ENCODE measurements at places on chromosomes 12 and 14.

GRCh38 chr14:61812347-61813095, 50.3 kb downstream of the SNAPC1 start:
- no peak for DNase-seq

DNA sequence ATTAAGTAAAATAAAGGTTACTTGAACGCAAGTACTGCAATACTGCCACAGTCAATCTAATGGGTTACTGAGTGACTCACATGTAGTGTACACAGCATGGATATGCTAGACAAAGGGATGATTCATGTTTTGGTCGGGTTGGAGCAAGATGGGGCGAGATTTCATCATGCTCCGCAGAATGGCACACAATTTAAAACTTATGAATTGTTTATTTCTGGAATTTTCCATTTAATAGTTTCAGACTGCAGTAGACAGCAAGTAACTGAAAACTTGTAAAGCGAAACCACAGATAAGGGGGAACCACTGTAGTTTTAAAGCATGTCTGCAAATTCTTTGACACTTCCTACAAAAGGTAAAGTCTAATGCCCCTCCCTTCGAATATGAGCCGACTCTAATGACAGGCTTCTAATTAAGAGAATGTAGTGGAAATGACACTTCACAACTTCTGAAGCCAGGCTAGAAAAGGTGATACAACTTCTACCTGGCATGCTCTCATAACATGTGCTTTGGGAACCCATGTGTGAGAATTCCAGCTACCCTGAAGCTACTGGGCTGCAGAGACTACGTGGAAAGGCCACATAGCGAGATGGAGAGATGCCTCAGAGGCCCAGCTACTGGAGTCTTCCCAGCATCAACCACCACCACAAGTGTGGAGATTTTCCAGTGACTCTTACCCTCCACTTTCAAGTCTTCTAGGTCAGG, 13.9 kb upstream of the TCP11L2 start:
- no peak for DNase-seq

GRCh38 chr12:47819896-47820630, at the start of gene HDAC7:
Gene HDAC7 (minus strand): TSS chr12:47819903. CDS start chr12:47819785, 118 bp downstream.
- no peak for DNase-seq

DNA sequence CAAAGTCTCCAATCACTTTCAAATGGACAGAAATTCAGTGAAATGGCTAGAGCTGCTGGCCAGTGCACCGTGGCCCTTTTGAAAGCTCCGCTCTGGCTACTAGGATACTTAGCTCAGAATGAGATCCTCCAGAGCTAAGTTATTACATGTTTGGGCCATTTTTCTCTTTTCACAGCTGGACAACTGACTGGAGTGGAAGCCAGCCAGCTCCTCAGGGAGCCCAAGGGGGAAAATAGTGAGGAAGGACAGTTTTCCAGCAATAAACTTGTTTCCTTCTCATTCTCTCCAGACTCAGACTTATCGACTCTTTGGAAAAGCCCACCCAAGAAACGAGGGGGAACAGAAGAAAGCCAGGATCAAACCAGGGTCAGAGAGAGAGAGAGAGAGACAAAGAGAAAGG, 266.0 kb downstream of the KSR2 start:
- no peak for DNase-seq

DNA sequence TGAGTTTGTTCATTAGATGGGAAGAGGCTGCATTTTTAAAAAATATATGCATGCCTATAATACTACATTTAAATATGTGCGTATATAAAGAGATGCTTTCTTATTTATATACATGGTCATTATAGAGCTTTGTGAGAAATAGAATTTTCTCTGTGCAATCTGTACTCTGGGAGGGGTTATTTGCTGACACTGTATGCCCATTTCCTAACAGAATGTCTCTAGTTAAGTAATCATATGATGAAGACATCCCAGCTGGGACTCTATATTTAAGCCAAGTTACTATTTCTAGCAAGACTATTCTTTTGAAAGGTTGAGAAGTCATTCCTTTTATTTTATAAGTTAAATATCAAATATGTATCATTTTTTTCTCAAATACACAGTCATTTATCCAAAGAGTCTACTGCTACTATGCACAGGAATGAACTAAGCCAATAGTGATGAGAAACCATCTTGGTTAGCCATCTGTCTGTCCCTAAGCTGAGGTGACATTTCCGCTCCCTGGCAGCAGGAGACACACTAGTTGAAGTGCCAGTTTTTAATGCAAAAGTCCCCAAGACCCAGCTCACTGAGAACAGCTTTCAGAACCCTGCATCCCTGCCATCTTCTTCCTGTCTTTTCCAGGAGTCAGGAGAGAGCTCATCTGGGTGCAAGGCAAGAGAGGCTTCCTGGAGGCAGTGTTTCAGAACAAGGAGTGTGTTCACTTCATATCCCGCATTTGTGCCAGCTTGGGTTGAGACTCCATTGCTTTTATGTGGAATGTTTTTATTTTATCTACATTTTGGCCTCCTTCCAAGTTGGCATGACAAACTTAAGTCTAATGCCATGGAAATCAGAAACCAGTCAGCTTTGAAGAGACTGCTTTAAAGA, 69.5 kb downstream of the TMEM132C start:
- DNase-seq = no peak

- no peak for DNase-seq
Measured at GRCh38 chr12:58819985-58820384, 100.3 kb downstream of the LRIG3 start.

DNA sequence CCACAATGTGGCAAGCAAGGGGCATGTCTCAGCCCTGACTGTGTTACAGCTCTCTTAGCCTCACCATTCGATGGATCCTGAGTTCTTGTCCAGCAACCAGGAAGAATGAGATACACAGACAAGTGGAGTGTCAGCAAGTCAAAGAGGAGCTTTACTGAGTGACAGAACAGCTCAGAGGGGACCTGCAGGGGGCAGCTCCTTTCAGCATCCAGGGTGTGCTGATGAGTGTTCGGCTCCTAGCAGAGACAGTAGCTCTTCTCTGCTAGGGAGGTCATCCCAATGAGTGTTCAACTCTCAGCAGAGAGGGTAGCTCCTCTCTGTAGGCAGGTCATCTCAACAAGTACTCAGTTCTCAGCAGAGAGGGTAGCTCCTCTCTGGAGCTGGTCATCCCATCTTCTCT, 19.1 kb downstream of the SYNJ2BP start:
- DNase-seq = no peak

DNA sequence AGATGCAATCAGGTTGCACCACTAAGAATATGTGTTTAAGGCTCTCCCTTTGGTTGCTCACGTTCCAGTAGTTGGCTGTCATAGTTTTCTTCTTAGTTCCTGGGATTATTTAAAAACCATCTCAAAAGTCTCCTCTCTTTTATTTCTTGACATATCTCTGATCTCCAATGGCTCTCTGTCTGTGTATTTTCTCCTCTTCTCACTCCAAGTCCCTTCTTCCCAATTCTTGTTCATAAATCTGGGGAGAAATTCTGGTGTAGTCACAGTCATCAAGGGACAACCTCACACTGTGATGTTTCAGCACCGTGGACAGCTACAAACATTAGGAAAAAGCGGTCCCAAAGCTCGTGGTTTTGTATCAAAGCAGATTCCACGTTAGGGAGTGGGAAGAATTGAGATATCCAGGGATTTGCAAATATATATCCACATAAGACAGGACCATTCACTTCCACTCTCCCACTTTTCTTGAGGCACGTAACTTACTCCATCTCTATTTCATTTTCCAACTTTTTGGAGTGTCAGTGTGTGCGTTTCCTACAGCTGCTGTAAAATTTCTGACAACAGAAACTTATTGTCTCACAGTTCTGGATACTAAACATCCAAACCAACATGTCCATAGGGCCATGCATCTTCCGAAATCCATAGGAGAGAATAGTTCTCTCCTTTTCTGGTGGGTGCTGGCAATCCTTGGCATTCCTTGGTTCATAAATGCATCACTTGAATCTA, 80.6 kb upstream of the TMEM233 start:
- no peak for DNase-seq

DNA sequence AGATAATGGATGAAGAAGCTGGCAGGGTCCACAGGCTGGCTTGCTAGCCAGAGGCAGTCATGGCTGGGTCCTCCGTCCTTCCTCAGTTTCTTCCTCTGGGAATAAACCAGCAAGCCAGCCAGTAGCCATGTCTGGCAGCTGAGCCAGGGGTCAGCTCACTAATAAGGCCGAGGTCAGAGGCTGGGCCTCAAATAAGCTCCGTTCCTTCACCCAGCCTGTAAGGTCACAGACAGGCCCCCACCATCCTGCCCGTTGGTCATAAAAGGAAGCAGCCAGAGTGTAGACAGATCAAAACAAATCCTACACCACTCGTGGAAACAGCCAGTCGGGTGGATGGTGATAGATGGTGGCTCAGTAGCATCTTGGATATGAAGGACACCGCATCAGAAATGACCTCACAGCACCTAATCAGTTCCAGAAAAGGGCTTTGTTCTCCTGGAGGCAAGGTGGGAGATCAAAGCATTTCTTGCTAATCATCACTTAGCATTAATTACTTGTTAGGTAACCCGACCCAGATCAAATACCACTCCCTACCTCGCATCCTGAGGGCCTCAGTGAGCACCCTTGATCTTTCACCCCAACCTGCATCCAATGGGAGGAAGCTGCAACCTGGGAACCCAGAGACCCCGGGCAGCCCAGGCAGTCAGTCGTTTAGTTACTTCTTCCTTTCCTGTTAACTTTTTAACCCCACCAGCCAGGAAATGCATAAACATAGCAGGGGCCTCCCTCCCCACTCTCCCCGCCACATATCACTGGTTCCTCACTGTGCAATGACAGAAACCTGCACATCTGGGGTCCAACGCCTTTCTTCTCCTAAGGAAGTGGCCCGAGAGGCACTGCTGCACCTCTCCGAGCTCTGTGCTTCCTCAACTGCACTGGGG, 90.2 kb downstream of the KDM2B start:
- DNase-seq = no peak

- DNase-seq = no peak
Measured at GRCh38 chr14:38855513-38855912, 247.5 kb downstream of the SEC23A start.

- no peak for DNase-seq
Measured at GRCh38 chr12:41956353-41956752, 188.3 kb downstream of the GXYLT1 start.

Data from stimulated activated CD8-positive, alpha-beta memory T cell treated with anti-CD3 and anti-CD28 coated beads, Interleukin-2, amount 100 ng/mL, for 1 hour (primary cell).